NCI-H2171 treated with DMSO at 0.1 percent for 48 hours (cell line): ENCODE measurements at places on chromosomes 5 and 9.

DNA sequence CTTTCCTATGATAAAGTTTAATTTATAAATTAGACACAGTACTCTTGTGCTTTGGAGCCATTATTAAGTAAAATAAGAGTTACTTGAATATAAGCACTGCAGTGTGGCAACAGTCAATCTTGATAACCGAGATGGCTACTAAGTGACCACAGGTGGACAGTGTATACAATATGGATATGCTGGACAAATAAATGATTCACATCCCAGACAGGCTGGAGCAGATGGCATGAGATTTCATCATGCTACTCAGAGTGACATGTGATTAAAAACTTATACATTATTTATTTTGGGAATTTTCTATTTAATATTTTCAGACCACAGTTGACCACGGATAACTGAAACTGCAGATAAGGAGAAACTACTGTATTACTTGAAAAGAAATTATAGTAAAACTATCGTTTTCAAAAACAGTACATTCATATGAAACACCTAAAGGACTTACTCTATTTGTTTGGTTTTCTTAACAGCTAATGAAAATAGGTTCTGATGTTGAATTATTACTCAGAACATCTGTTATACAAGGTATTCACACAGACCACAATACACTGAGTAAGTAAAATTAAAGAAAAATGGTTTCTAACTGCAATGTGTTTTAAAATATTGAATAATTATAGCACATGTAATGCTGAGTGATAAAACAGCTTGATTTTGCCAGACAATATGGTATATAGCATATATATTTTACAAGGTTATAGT, 16.0 kb downstream of the LYRM7 start:
- no peak for DNase-seq

GRCh38 chr9:122814545-122814944, 13.8 kb downstream of the PDCL start:
- DNase-seq: peak; percentile 26

- DNase-seq: no peak
Observed at GRCh38 chr9:113957821-113958341, 81.8 kb downstream of the ZNF618 start.

- no peak for DNase-seq
Observed at GRCh38 chr9:125440411-125440810, 178.8 kb downstream of the GAPVD1 start.

GRCh38 chr9:79489261-79490000, 82.3 kb upstream of the TLE4 start:
- no peak for DNase-seq

- no peak for DNase-seq
Observed at GRCh38 chr9:91814753-91815152, 135.3 kb downstream of the ROR2 start.

GRCh38 chr5:5542654-5543053, 120.2 kb downstream of the ICE1 start:
- DNase-seq: no peak

- no peak for DNase-seq
Observed at GRCh38 chr9:114806526-114806900, 674 bp upstream of the TNFSF15 start.

GRCh38 chr5:156686380-156686779, 163.7 kb upstream of the PPP1R2B start:
- no peak for DNase-seq

- DNase-seq: peak; percentile 59
Observed at GRCh38 chr5:144378681-144379080, 208.0 kb downstream of the KCTD16 start.

DNA sequence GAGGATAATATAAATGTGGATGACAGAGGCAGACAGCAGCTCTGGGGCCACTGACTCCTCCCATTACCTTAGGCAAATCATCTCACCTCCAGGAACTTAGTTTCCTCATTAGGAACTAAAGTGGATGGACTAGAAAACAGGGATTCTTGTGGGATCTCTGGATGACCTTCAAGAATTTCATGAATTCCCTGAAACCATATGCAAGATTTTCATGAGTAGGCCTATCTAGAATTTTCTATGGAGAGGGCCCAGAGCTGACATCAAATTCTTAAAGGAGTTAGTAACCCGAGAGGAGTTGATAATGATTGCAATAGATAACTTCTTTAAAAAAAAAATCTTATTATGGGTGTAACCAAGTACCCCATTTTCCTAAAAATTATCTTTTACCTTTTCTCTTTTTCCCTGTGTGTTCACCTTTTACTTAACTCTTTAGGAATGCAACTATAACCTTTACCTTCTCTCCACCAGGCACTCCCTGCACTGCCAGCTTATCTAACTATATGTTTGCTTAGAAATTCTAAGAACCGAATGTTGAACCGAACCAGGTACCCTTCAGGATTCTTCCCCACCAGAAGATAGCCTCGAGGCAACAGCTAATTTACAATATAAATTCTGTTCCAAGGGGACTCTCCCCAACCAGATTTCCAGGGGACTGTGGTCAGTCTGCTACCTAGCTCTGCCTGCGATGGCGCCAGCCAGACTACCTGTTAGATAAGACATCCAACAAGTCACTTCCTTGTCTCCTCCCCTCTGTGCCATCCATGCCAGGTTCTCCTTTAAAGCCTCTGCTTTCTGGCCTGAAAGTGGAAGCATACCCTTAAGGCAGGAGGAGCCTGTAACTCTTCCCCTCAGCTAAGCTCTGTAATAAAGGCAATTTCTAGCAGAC, 86.0 kb downstream of the GCNT4 start:
- no peak for DNase-seq

DNA sequence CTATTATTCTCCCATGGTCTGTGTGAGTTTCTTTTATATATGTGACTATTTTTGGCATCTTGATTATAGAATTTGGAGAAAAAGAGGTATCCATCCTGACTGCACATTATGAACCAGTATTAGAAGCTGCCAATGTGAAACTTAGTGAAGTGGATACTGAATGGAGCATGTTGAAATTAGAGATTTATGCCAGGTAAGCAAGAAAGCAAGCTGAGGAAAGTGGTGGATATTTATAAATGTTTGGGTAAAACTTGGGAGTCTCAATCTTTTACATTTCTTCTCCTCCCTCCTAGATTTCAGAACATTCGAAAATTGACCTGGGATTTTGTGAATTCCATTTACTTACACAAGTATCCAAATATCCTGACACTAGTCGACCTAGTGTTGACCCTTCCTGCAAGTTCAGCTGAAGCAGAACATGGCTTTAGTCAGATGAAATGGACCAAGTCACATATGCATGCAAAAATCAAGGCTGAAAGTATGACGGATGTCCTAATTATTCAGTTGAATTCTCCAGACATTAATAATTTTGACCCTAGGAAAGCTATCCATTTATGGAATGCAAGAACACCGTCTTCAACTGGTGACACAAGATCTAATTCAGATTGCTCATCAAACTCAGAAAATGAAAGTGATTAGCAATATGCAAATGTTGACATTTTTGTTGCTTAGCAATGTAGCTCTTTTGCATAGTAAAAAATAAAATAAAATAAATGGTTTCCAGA, 66.8 kb upstream of the IL7R start:
- no peak for DNase-seq

GRCh38 chr9:4152876-4153275, 147.0 kb downstream of the GLIS3 start:
- no peak for DNase-seq
